ENCODE measurements at places on chromosomes 5 and 9.

DNA sequence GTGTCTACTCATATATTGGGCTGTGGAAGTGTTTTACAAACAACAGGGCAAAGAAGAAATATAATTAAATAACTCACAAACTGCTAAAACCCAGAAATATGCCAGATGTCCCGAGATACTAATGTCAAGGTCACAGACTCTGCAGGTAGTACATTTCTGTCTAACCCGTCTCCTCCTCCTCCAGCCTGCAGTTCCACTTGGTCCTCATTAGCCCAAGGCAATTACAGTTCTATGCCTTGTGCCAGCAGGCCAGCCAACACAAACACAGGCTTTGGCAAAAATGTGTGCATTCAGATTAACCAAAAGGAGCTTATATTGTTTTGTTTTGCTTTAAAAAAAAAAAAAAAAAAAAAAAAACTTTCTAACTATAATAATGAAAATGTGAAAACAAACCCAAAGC lies 148.8 kb downstream of the MYO10 start:
- no peak for DNase-seq

DNA sequence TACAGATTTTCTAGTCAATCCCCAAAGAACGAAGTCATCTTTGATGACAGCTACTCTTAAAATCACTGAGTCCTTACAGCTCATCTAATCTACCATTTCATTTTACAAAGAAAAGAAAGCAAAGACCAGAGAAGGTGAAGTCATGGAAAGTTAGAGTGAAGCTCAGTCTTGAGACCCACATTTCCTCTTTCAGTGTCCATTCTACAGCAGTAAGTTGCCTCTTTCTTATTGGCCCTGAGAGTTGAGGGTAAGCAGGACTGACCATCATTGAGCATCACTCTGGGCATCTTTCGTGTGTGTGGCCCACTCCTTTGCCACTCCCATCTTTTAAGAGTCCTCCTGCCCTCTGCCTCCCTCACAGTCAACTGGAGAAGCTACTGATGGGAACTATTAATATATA lies 251.8 kb upstream of the NR4A3 start:
- no peak for DNase-seq

DNA sequence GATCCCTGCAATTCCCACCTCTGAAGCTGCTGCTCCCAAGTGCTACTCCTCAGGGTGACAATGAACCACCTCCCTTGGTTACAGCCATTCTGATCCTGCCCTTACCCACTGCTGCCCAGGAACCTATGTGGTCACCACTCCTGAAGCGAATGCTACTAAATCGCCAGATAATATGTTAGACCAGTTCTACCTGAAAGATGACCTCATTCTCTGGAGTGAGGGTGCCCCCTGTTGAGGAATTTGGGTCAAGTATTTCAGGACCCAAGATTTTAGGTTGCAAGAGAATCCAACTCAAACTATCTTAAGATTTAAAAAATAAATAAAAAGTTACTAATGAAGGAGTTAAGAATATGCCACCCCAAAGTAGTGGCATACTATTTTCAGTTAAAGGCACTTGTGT lies 5.8 kb upstream of the SNAPC3 start:
- peak; percentile 20 for DNase-seq

DNA sequence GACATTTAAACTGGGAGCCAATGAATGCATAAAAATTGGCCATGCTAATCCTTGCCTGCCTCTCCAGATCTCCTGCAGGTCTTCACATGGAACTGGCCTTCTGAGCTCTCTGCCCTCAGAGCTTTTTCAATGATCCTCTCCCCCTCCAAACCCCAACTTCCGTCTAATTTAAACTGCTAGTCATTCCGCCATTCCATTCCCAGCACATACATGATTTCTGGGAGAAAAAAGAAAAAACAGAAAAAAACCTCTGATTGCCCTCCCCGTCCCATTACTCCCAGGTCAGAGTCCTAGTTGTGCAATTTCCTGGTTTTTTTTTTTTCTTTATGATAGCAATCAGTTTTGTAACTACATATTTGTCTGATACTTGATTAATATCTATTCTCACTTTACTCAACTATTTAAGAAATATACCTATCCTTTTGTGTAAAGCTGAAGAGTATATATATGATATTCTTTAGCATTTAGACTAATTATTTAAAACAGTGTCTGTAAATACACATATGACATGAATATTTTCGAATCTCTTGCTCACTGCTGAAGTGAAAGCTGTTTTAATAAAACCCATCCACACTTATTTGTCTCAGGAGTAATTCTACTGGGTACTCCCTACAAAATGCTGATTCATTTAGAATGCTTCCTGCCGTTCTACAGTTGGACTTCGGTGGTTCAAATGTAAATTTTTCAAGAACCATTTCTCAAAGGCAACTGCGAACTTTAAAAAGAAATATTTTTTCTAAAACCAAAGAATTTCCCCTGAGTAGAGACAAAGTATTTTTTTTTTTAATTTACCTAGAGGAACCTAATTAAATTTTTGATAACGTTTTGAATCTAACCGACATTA lies 1.6 kb downstream of the HINT1 start:
- DNase-seq: no peak

- DNase-seq: no peak
Observed at GRCh38 chr5:41962491-41962890, 37.4 kb downstream of the FBXO4 start.

- DNase-seq: no peak
Observed at GRCh38 chr9:37921546-37922300, 17.8 kb upstream of the SLC25A51 start.

- no peak for DNase-seq
Observed at GRCh38 chr9:99075246-99075912, 29.5 kb upstream of the TGFBR1 start.

DNA sequence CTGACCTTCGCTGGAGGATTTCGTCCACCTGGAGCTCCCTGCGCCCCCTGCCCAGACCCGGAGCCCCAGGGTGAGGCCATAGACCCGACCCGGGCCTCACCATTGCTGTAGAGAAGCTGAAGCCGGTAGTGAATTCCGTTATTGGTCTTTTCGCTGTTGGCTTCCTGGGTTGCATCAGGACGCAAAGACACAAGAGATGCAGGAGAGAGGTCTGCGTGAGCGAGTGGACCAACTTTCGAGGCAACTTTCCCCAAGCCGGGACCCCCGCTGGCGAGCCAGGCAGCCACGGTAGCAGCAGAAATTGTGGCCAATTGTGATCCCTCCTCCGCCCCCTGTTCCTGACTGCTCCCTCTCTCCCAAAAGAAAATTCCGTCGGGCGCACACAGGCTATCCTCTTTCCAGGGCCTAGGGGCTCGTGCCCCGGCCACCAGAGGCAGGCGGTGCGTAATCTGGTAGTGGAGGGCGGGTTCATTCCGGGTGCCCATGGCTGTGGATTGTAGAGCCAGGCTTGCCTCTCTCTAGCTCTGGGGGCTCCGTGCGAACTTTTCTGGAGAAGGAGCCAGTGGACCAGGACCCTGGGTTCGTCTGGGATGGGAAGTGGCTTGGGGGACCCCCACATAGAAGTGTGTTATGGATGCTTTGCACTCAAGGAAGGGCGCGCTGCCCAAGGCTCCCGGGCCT lies 3.3 kb downstream of the EBF1 start:
- DNase-seq: no peak

GRCh38 chr9:36268007-36268427 lies 9.8 kb upstream of the GNE start:
- DNase-seq: no peak

GRCh38 chr5:50856401-50857119 lies 190.1 kb downstream of the PARP8 start:
- DNase-seq: no peak

GRCh38 chr5:39164016-39164415 lies 55.3 kb downstream of the FYB1 start:
- DNase-seq: peak; percentile 30

DNA sequence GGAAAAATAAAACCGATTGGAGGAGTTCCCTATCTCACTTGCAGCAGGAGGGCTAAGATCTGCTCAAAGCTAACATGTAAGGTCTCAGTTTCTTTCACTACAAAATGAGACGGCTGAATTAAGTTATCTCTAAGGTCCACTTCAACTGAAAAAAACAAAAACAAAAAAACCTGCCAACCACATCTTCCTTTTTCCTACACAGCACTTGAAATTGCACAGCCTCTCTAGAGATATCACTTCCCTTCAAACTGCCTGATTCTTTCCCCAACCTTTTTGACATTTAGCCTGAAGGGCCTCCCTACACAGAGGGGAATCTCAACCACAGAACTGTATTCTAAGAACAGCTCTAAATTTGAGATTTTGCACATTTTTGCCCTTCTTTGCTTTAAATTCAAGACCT lies 227.9 kb upstream of the TARS1 start:
- no peak for DNase-seq

DNA sequence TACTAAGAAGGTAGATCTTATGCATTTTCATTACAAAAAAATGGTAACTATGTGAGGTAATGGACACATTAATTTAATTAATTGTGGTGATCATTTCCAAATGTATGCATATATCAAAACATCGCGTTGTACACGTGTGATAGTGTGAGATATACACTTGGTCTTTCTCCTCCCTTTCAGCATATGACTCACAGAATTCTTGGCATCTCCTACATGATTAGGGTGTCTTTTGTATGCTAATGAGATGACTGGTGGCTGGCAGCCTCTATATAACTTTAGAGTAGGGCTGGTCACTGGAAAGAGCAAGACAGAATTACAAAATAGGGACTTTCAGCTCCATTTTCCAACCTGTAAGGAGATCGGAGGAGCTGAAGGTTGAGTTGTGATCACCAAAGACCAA lies 1167.6 kb downstream of the CDH12 start:
- no peak for DNase-seq

Data from stimulated activated CD4-positive, alpha-beta T cell treated with anti-CD3 and anti-CD28 coated beads, Interleukin-2, amount 100 ng/mL, for 4 hours (primary cell).